GM12865 (cell line): ENCODE measurements at places on chromosomes 5 and 9.
A peak's percentile ranks its signal among the peaks of the same experiment; 100 is the strongest.

- peak; percentile 41 for DNase-seq
Observed at GRCh38 chr5:78320401-78320800, 25.9 kb upstream of the AP3B1 start.

GRCh38 chr9:130995086-130996011 is 13.6 kb upstream of the LAMC3 start:
- peak; percentile 12 for DNase-seq

- DNase-seq: no peak
Observed at GRCh38 chr5:98656125-98656795, 117.2 kb upstream of the RGMB start.

DNA sequence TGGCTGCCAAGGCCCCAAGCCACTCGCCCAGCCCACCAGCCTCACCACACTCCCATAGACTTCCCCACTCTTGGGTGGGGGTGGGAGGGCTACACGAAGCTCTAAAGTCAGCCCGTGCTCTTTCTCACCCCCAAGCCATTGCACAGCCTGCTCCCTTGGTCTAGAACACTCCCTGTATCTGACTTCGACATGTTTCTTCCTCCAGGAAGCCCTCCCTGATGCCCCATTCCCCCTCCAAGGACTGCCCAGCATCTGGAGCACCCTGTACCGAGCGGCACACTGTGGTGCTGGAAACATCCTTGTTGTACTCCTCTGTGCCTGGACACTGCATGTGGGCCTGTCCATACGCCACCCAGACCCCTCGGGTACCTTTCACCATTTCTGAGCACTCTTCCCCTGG is 49.4 kb upstream of the KCNMB1 start:
- DNase-seq: no peak

GRCh38 chr9:116042321-116042720 is 111.3 kb upstream of the PAPPA start:
- DNase-seq: no peak

- no peak for DNase-seq
Observed at GRCh38 chr5:10254686-10255085, 4.6 kb downstream of the CCT5 start.

- no peak for DNase-seq
Observed at GRCh38 chr5:179301796-179302195, 43.5 kb downstream of the ADAMTS2 start.
